Subcutaneous preadipocyte (primary cell): ENCODE measurements at places on chromosomes 2 and 18. TPM values are rescaled to one million over a fixed set of nuclear protein-coding genes. Genes with fewer than 3 reads are reported as not detected.

Gene GKN2
- not detected in 2 replicates for total RNA-seq

Gene AQP12A
- not detected in 2 replicates for total RNA-seq

Gene ZNF236
- total RNA-seq: 10.3 and 14.7 TPM in 2 replicates

Gene EGR4
- total RNA-seq: not detected in 2 replicates

Gene TGOLN2
- 72.8 and 78.6 TPM in 2 replicates for total RNA-seq

Gene NEB
- 0.20 and 0.73 TPM in 2 replicates for total RNA-seq

Gene CSRNP3
- 0.20 and 0.73 TPM in 2 replicates for total RNA-seq

Gene TMEM185B
- 35.6 and 43.2 TPM in 2 replicates for total RNA-seq

Gene CD8B2
- not detected in 2 replicates for total RNA-seq

Gene TGFA
- not detected in 2 replicates for total RNA-seq

Gene TMEM169
- total RNA-seq: 0.37 TPM in 1 of 2 replicates, not detected in the other

Gene CDH19
- total RNA-seq: not detected in 2 replicates

Gene REG1B
- not detected in 2 replicates for total RNA-seq

Gene PSTPIP2
- 3.3 and 3.5 TPM in 2 replicates for total RNA-seq
